CD4-positive, alpha-beta T cell treated with Interleukin-15 for 1 hour (primary cell): ENCODE measurements at places on chromosomes 6 and 20.

DNA sequence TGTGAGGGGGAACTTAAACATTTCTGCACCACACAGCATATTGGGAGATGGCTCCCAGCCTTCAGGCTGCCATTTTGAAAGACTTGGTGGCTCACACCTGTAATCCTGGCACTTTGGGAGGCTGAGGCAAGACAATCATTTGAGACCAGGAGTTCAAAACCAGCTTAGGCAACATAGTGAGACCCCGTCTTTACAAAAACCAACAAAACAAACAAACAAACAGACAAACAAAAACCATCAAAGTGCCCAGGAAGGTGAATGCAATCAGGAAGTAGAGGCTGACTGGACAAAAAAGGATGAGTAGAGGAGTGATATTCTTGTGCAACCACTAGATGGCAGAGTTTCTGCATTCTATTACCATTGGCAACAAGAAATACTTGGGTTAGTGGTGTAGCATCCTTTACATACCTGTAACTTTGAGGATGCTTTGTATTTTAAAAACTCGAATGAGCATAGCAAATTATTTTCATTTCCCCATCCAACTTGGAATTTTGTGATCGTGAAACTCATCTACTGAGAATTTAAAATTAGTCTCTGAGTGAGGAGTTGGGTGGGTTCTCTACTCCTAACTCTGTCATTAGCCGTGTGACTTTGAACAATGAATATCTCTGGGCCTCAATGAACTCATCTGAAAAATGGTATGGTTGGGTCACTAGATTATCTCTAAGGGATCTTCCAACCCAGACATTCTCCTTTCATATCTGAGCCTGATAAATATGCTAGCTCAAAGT, 84.4 kb downstream of the CRYBG1 start:
- DNase-seq, result no peak

- peak; percentile 47 for DNase-seq
Measured at GRCh38 chr6:31586008-31586407, at the start of gene LST1. LST1 (plus strand) TSS chr6:31586277; CDS start chr6:31587300, 1,023 bp downstream.

DNA sequence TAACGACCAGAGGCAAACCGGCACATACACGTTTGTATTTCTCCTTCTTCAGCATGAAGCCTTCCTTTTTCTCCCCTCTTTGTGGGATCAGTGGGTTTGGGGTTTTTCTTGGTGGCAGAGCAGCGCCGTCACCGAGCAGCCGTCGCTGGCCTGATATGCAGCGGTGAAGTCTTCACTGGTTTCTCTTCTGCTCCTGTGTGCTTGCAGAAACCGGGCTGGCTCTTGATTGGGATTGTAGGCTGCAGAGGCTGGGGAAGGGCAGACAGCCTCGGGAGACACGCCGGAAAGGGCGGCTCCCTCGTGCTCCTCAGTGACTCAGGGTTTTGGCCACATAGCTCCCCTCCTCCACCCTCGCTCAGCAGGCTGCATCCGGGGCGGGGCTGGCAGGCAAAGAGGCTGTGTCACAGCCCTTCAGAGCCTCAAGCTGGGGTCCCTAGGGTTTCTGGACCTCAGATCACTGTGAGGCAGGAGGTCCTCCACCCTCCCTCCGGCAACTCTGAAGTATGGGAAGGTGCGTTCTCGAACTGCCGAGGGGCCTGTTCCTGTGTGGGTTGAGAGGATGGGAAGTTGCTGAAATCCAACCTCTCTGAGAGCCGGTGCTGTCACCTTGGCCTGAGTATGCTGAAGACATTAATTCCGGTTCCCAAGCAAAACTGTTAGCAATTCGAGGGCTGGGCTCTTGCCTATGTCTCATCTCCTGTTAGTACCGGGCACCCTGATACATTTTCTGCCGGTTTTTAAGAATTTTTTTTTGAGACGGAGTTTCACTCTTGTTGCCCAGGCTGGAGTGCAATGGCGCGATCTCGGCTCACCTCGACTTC, 24.2 kb downstream of the NQO2 start:
- DNase-seq, result peak; percentile 88

GRCh38 chr6:6810727-6811126, 222.2 kb downstream of the LY86 start:
- no peak for DNase-seq

DNA sequence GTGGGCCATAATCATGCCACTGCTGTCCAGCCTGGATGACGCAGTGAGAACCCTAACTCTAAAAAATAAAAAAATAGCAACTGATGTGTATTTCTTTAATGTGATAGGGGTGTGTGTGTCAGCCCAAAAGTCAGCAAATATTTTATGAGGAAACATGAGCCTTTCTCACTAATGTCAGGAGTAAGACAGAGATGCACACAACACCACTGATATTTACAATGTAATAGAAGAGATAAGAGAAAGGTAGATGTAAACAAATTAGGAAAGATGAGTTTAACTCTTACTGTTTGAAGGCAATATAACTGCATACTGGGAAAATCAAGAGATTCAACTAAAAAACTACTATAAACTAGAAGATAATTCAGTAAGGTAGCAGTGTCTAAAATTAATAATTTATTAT, 100.0 kb upstream of the BEND3 start:
- no peak for DNase-seq

- no peak for DNase-seq
Measured at GRCh38 chr6:107600936-107601335, 111.0 kb downstream of the SOBP start.

- no peak for DNase-seq
Measured at GRCh38 chr6:141635621-141636020, 497.1 kb upstream of the GJE1 start.

GRCh38 chr6:156970595-156971112, 193.5 kb downstream of the ARID1B start:
- DNase-seq, result no peak

DNA sequence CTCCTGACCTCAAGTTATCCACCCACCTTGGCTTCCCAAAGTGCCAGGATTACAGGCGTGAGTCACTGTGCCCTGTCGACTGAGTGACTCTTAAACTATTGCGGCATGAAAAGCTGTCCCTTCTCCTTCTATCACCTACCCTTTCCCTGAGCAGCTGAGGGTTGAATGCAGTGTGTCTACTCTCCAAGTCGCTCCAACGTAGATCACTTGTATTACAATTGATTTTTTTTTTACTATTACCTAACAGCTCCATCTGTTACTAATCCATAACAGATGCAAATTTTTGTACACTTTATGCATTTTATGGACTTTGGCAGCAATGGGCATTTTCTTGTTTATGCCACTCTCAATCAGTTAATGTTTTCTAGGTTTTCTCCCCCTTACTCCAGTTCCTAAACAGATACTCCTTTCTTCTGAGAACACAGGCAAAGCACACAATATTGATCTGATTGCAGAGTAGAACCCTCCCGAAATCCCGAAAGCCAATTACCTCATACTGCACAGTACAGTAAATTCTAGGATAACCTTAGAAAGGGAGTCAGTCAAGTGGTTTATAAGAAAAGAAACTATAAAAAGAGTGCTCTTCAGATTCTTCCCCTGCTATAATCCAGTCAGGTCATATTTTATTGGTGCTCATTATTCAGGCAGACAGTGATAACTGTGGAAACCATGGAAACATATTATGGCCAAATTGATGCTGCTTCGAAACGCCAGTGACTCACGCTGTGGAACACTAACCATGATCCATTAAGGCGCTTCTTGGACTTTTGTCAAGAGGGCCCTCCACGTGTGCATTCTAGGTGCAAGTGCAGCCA, 273.0 kb downstream of the ADGB start:
- no peak for DNase-seq

DNA sequence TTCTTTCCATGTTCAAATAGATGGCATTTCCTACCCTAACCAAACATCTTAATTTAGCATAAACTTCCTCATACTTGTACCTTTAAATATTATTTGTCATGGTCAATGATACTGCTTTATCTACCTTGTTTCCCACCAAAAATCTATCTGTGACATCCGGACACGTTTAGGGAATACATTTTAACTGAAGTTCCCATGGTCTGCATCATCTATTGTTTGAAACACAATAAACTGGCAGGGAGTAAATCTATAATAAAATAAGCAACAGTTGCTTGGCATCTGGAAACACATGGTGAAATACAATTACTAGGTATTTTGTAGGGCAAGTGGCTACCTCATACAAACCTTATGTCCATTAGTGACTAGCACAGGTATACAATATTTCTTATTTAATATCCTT, 289.1 kb downstream of the GJA1 start:
- DNase-seq, result no peak

GRCh38 chr6:109073344-109074132, 21.1 kb downstream of the SESN1 start:
- peak; percentile 41 for DNase-seq

DNA sequence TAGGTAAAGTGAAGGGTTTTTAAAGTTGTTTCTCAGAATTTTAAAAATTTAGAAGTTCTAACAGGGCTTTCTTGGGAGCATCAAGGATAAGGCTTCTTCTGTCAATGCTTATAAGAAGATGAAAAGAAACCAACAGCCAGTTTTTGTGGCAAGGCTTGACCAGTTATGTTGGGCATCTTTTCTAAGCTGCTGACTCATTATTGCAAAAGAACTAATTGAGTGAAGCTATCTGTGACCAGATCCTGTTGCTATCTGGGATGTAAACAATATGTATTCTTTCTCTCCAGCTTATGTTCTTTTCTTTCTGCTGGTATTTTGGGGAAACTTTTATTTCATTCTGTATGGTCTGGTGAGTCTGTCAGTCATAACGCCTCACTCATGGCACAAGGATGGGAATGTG, 643.8 kb downstream of the HDGFL1 start:
- no peak for DNase-seq

DNA sequence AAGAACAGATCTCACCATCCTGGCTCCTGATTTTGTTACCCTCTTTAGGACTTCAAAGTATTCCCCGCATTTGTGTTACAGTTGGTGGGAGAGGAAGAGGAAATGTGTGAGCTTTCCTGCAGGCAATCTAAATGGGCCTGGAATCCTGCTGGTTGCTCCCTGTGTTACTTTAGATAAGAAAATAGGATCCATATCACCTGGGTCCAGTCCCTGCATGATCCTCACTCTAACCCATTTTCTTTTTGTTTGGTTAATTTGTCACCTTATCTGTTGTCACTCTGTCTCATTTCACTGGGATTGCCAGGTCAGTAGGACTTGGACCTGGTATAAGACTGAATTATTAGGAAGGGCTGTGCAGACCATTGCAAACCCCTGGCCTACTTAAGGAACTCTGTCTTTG, 175.9 kb upstream of the GJE1 start:
- DNase-seq, result no peak

DNA sequence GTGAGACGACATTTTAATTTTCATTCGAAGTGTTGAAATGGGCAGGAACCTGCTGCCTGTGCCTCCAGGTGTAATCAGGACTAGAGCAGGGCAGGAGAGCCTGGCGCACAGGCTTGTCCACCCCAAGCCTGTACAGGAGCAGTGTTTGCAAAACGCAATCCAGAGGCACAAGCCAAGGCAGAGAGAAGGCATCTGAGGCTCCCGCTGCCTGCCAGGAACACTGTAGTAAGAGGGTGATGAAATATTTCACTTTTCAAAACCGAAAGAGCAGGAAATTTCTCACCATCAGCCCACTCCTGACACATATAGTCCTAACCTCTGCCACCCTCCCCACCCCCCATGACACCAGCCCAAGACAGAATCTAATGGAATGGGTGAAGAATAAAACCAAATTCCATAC, 132.5 kb downstream of the RTN4IP1 start:
- DNase-seq, result no peak

GRCh38 chr6:161906571-161906970, 632.7 kb upstream of the AGPAT4 start:
- no peak for DNase-seq

GRCh38 chr20:62558779-62559178, 83.0 kb upstream of the GATA5 start:
- no peak for DNase-seq

DNA sequence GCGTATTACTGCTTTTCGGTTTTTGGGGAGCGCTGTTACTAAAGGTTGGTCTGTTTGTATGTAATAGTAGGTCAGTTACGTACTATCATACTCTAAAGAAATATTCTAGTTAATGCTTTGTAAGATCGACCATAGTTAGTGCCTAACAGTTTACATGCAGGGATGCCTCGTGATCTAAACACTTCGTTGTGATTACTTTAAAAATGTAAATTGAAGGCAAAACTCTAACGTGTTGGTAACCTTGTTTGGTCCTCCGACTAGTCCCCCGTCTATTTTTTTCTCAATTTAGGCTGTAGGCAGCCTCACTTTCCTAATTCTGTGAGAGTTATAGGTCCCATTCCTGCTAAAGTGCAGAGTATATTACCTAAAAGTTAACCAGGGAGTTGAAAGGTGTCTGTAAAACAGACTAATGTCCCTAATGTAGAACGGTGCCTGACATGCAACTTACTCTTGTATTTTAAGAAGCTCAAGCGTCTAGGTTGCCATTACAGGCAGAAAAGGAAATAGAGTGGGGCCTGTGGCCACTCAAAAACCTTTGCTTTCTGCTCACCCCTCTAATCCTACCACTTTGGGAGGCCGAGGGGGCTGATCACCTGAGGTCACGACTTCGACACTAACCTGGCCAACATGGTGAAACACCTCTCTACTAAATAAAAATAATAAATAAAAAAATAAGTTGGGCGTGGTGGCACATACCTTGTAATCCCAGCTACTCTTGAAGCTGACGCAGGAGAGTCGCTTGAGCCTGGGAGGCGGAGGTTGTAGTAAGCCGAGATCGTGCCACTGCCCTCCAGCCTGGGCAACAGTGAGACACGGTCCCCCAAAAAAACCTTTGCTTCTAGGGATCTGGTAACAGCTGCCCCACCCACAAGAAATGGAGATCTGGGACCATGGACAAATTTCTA, 37.8 kb downstream of the HFE start:
- DNase-seq, result no peak

DNA sequence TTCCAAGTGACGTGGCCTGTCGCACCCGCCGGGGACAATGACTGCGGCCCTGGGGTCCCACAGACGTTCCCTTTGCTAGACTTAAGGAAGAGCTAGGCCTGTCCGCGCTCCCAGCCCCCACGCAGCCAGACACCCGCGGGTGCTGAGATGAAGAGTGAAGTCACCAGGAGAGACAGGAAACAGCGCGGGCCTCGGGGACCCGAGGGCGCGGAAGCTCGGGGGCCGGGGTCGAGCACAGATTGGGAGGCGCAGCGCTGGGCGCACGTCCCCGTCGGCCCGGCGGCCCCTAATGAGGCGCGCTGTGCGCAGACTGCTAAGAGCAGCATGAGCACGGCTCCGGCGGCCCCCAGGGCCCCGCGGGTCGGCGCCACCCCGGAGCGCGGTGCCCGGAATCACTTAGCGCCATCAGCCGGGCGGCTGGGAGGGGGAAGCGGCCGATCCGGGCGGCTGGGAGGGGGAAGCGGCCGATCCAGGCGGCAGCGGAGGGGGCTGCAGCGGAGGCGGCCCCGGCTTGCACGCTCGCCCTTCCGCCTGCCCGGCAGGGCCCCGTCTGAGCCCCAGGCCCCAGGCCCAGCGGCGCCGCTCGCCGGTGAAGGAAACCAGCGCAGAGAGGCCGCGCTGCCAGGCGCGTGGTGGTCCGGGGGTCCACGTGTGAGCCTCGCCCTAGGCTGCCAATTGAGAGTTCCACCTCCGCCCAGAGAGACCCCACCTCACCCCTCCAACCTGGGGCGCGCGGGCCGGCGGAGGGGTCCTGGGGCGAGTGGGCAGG, 8.3 kb upstream of the AVP start:
- peak; percentile 56 for DNase-seq

DNA sequence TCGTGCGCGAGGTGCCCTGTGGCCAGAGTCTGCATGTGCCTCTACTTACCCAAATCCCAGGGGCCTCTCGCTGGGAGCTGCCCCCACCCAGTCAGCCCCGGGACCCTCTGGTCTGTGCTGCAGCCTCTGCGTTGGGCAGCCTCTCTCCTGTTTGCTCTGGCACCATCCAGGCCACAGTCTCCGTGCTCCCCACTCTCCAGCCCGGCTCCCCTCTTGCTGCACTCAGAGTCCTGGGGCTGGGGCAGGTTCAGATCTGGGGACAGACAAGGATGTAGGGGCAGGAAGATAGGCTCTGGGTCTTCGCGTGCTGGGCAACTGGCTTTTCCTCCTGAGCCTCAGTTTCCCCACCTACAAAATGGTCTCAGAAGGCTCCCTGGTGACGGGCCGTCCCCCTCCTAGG, 70.8 kb upstream of the GATA5 start:
- DNase-seq, result no peak
